ENCODE measurements at places on chromosomes 5 and 9. TPM values are rescaled to one million over a fixed set of nuclear protein-coding genes. Genes with fewer than 3 reads are reported as not detected.

Gene ELOVL7
- 15.2 TPM for polyA plus RNA-seq

Gene BTNL3
- 21.2 TPM for polyA plus RNA-seq

Gene ENTPD2
- 1.1 TPM for polyA plus RNA-seq

Gene OMD
- 0.18 TPM for polyA plus RNA-seq

Gene SLC34A3
- 4.7 TPM for polyA plus RNA-seq

Gene HRCT1
- polyA plus RNA-seq, result 0.72 TPM

Gene DHFR
- 6.5 TPM for polyA plus RNA-seq

Gene IL3
- not detected for polyA plus RNA-seq

All from hepatocyte (in vitro differentiated cells).